ENCODE measurements at places on chromosomes 13 and 19.

DNA sequence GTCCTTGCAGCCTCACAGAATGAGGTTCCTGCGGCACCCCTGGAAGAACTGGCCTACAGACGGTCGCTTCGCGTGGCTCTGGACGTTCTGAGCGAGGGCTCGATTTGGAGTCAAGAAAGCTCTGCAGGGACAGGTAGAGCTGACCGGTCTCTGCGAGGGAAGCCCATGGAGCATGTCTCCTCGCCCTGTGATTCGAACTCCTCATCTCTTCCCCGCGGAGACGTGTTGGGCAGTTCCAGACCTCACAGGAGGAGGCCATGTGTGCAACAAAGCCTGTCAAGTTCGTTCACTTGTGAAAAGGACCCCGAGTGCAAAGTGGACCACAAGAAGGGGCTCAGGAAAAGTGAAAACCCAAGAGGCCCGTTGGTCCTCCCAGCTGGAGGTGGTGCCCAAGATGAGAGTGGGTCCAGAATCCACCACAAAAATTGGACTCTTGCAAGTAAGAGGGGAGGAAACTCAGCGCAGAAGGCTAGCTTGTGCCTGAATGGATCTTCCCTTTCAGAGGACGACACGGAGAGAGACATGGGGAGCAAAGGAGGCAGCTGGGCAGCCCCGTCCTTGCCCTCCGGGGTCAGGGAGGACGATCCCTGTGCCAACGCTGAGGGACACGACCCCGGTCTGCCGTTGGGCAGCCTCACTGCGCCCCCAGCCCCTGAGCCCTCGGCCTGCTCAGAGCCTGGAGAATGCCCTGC lies 23.4 kb upstream of the NDUFS7 start:
- no peak for DNase-seq

GRCh38 chr13:23871616-23872220 lies 17.5 kb downstream of the MIPEP start:
- DNase-seq = peak; percentile 21

DNA sequence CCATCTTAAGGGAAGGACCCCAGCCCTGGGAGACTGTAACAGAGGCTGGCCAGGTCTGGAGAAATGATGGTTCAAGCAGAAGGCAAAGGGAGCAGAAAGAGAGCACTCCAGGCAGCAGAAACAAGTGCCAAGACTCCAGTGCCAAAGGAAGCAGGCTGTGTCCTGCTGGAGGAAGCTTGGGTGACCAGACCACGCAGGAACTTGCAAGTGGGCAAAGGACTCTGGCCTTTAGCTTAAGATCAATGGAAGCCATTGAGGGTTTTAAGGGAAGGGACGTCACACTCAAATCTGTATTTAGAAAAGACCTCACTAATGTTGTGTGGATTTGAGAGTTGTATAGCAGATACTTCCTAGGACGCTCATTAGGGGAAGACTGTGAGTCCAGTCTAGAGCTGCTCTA lies 95.5 kb downstream of the MIPEP start:
- DNase-seq = no peak

DNA sequence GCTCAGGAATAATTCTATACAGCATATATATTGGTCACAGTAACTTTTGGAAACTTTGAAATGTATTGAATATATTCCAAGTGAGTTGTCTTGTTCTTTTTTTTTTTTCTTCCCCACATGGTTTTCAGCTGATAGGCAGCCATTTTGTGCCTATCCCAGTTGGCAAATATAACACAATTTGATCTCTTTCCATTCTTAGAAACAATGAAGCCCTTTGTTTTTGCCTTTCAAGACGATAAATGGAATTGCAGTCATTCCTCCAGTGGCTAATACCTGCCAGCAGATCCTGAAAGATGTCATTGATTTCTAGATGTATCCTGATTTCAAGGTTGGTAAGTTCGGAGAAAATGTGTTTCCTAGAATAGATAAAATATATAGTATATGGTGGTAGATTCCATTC lies 951.1 kb upstream of the SLC10A2 start:
- no peak for DNase-seq

GRCh38 chr13:39263033-39263432 lies 224.8 kb downstream of the NHLRC3 start:
- DNase-seq = peak; percentile 21

GRCh38 chr13:24557081-24557480 lies 44.5 kb upstream of the PARP4 start:
- no peak for DNase-seq

DNA sequence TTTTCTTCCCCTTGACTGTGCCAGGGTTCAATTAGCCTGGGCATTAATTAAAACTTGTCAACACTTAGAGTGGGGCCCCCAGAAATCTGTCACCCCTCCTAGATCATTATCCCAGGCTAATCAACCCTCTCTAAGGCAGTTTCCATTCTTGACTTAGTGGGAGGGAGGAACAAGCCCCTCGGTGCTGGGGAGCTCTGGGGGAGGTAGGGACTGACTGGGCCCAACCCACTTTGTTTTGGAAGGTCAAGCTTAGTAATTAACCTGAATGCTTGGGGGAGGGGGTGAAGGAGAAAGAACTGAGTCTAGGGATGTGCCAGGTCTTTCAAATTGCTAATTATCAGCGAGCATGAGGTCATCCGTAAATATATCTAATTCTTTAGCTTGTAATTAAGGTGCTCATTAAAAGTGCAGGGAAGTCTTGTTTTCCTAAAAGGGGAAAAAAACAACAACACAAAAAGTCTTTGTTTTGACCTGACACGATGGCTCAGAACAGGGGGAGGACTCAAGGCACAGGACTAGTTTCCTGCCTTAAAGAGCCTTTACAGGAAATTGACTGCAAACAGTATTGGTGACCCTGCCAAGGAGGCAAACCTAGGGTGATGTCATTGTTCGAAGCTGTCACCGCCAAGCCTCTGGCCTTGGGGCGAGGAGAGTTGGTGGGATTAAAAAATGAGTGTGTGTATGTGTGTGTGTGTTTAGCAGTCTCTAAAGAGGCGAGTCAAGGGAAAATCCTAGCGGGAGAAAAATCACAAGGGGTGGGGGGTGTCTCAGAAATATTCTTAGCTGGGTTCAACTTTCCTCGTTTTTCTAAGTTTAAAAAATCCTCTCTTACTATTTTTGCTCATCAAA lies 19.4 kb downstream of the ACTN4 start:
- DNase-seq = peak; percentile 76

All from CD4-positive, alpha-beta T cell treated with Interleukin-21 for 1 hour (primary cell).